ENCODE measurements at places on chromosomes 11 and 22. TPM values are rescaled to one million over a fixed set of nuclear protein-coding genes. Genes with fewer than 3 reads are reported as not detected.

Gene OR52I2
- polyA plus RNA-seq = not detected

Gene SCN2B
- 12.6 TPM for polyA plus RNA-seq

Gene AIFM3
- polyA plus RNA-seq = 49.0 TPM

Gene PAMR1
- 16.7 TPM for polyA plus RNA-seq

Gene MMP13
- 0.08 TPM for polyA plus RNA-seq

Gene MEI1
- polyA plus RNA-seq = 2.5 TPM

Gene LRRC75B
- 32.0 TPM for polyA plus RNA-seq

Gene SYT9
- polyA plus RNA-seq = 13.8 TPM

Gene GSTT4
- polyA plus RNA-seq = not detected

Gene SOX6
- polyA plus RNA-seq = 45.9 TPM

Gene MMP27
- polyA plus RNA-seq = not detected

Gene OR51B5
- polyA plus RNA-seq = 0.33 TPM

Gene TTC28
- polyA plus RNA-seq = 21.1 TPM

Gene MISFA
- polyA plus RNA-seq = 7.8 TPM

Gene SCGB1A1
- polyA plus RNA-seq = 0.69 TPM

Gene FGF19
- polyA plus RNA-seq = 0.48 TPM

Gene OR2AT4
- 0.03 TPM for polyA plus RNA-seq

Gene CDCA5
- 14.1 TPM for polyA plus RNA-seq

Gene HTR3A
- 0.59 TPM for polyA plus RNA-seq

Gene BSCL2
- 261 TPM for polyA plus RNA-seq

Gene C11orf86
- 0.18 TPM for polyA plus RNA-seq

Gene CBLIF
- polyA plus RNA-seq = not detected

Gene PACSIN3
- polyA plus RNA-seq = 18.7 TPM

Gene APOBEC3F
- polyA plus RNA-seq = 1.9 TPM

Gene SELENOM
- polyA plus RNA-seq = 40.2 TPM

Gene MS4A12
- polyA plus RNA-seq = not detected

Data from spinal cord (tissue), 10 donors.